ENCODE measurements at places on chromosomes 1 and 21. TPM values are rescaled to one million over a fixed set of nuclear protein-coding genes. Genes with fewer than 3 reads are reported as not detected.

Gene PEAR1
- 16.1 TPM for total RNA-seq

Gene TMEM200B
- total RNA-seq: 28.3 TPM

Gene AGO4
- 26.5 TPM for total RNA-seq

DNA sequence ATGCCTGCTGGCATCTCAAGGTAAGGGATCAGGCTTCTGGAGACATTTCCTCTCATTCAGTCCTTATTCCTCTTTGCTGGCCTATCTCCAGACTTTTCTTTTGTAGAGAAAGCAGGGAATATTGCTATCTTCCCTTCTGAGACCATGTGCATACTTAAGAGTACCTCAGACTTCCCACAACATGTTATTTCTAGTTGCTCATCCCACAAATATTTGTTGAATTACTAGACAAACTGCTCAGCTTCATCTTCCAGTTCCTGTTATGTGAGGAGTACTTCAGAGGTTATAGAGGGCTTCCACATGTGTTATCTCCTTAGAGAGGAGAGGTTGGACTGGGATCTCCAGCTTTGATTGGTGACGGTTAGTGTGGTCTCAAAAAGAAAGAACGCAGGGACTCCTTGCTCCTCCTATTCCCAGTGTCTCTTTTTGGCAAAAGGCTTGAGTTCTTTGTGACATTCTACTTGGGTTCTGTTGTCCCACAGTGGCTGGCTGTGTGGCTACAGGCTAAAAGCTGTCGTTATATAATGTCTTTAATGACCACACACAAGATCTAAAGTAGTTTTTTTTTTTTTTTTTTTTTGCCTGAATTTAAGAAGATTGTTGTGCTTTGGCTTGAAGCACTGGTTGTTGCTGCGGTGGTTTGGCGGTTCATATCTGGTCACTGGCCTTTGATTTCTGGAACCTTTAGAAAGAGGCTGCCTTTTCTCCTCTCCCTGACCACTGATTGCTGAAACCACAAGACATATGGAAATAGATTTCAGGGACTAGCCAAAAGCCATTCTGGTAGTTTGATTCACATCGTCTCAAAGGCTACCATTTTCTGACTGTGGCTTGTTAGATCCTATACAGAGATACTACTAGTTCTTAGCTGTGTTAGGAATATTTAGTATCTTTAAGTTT, 78.7 kb downstream of the FGGY start:
- H3K4me1 ChIP-seq: peaks cover 16% of the 10 kb centered on the region
- H3K27ac ChIP-seq: peak overlapping the region; percentile 79
- no peaks in the 10 kb centered on the region for H3K27me3 ChIP-seq

DNA sequence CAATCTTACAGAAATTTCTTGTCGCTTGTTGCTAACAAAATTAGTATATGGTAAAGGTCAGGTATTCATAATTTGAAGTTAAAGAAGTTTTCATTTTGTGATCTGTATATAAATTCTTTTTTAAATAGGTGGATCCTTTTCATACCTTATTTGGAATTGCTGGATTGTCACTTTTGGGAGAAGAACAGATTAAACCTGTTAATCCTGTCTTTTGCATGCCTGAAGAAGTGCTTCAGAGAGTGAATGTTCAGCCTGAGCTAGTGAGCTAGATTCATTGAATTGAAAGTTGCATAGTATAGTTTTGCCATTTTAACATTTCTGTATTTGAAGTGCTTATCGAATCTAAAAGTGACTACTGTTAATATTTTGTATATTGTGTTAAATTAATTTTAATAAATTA, 2.3 kb upstream of the MSH4 start:
- no peak overlapping the region for H3K4me3 ChIP-seq
- H3K4me1 ChIP-seq: peaks cover 17% of the 10 kb centered on the region
- no peaks in the 10 kb centered on the region for H3K27me3 ChIP-seq
- H3K27ac ChIP-seq: no peak overlapping the region

GRCh38 chr1:63929106-63929478, 155.3 kb downstream of the ROR1 start:
- DNase-seq: no peak
- H3K36me3 ChIP-seq: peaks cover 2% of the 10 kb centered on the region
- peak overlapping the region; percentile 2 for H3K27ac ChIP-seq
- no peak overlapping the region for H3K4me3 ChIP-seq

DNA sequence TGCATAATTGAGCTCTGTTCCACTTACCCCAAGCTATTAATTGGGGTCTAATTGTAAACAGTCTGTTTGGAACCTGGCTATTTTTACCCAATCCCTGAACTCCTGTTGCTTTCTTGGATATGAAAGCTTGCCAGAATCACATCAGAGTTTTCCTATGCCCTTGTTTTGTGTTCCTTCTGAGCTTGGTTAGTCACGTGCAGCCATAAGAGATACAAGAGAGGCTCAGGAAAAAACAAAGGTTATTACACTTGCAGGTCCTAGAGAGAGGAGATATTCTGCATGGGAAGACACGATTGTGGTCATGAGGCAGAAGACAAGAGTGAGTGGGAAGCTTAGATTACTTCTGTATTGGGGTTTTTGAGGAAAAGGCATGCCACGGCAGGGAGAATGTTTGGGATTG, 46.0 kb upstream of the RGL1 start:
- H3K4me1 ChIP-seq: peaks cover 12% of the 10 kb centered on the region
- H3K27ac ChIP-seq: no peak overlapping the region
- peaks cover 2% of the 10 kb centered on the region for H3K36me3 ChIP-seq

All from mesothelial cell of epicardium (in vitro differentiated cells).